ENCODE measurements at places on chromosomes 7 and 10. TPM values are rescaled to one million over a fixed set of nuclear protein-coding genes. Genes with fewer than 3 reads are reported as not detected.

ATOH7 gene
- total RNA-seq = not detected

PNLIP gene
- not detected for total RNA-seq

PLXNA4 gene
- total RNA-seq = 0.17 TPM

TMED4 gene
- 74.8 TPM for total RNA-seq

TSPAN13 gene
- total RNA-seq = 0.41 TPM

GAD2 gene
- not detected for total RNA-seq

IFIT1B gene
- total RNA-seq = not detected

OR2A12 gene
- total RNA-seq = not detected

EPO gene
- not detected for total RNA-seq

ANLN gene
- 46.6 TPM for total RNA-seq

DNA sequence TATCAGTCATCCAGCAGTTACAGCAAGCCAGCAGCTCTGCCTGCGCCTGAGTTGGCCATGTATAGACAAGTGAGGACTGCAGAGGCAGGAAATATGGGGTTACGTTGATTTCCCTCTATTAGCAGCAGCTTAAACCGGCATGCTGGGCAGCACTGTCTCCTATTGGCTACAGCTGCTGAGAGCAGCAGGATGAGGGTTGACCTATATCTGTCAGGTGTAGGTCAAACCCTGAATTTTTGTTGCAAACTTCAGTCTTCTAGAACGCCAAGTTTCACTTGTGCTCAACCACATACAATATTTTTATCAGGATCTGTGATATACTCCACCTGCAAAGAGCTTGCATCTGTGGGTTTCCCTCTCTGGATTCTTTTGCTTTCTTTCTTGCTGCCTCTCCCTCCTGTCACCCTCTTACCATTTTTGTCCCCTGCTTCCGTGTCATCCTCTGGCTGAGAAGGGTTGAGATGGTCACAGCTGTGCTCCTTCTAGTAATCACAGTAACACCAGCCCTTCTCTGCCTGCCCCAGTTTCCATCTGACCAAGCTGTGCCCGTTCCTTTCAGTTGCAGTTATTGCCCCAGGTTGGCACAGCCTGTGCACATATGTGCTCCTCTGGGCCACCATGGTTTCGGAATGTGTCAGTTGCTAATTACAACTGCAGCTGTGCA is 23.8 kb upstream of the GLCCI1 start:
- peak; percentile 84 for DNase-seq

DNA sequence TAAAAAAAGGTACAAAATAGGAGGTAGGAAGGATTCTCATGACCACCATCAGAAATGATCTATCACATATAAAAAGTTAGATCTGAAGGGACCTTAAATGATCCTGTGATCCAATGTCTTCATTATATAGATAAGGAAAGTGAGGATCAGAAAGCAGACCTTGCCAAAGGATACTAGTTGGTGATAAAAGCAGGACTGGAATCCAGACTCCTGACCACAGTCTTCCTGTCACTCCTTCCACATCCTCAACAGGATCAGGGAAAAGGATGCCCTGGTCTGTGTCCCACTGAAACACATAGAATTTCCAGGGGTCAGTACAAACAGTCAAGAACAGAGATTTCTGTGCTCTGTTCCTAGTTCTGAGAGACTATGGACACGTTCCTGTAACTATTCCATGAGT is 97.2 kb downstream of the SPAG6 start:
- no peak for DNase-seq

DNA sequence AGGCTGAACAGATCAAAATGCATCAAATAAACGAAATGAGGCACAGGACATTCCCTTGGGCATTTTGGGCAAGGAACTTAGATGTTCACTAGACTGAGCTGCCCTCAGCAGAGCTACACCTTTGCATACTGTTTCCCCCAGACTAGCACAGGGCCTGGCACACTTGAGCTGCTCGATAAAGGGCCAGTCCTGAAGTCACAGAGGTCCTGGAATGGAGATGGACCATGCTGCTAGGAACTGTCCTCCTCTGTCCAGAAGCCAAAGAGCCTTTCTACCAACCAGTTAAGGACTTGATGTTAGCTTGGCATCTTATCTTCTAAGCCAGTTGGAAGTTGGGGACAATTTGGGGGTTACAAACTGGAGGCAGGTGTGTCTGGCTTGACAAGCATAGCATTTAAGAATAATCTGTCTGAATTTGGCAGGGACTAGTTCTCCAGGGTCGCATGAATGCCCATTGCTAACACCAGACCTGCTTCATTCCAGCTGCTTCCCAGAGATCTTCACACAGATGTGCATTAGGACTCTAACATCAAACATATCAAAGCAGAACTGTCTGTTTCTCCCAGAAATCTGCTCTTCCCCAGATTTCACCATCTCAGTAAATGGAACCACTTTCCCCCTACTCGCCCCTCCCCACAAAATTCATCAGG is 152.2 kb upstream of the PDE1C start:
- no peak for DNase-seq

DNA sequence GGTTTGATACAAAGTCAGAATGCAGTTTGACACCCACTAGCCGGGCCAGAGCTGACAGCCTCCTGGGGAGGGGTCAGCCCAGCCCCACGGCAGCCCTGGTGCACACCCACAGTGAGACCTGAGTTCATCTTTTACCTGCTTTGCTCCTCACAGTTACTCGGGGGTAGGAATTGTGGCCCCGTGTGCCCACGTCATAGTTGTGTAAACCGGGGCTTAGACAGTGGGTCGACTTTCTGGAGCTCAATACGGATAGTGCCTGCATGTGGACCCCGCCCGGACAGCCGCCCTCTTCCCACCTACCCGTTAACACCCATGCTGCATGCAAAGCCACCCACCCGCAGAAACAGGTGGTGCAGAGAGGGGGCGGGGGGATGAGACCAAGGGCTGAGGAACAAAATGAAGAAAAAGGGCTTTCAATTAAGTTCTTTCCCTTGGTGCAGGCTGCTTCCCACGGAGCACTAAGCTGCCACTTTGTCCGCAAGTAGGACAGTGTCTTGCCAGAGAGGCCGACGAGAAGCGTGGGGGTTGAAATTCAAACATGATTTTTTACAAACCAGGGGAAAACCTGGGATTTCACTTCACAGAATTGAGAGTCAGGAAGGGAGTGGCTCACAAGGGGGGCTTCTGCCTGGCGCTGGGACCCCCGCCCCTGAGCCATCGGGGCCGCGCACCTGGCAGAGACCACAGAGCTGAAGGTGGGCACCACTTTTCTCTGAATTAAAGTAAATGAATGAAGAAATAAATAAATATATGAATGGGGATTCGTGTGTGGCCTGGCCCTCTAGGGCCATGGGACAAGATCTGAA is 24.6 kb upstream of the FOXL3 start:
- no peak for DNase-seq

GRCh38 chr7:8295638-8296361 is 33.8 kb upstream of the ICA1 start:
- DNase-seq = peak; percentile 20

- no peak for DNase-seq
These were observed 75.8 kb downstream of the OR13A1 start for GRCh38 chr10:45239642-45240041.

- no peak for DNase-seq
These were observed 12.6 kb downstream of the GPR146 start for GRCh38 chr7:1056785-1057410.

DNA sequence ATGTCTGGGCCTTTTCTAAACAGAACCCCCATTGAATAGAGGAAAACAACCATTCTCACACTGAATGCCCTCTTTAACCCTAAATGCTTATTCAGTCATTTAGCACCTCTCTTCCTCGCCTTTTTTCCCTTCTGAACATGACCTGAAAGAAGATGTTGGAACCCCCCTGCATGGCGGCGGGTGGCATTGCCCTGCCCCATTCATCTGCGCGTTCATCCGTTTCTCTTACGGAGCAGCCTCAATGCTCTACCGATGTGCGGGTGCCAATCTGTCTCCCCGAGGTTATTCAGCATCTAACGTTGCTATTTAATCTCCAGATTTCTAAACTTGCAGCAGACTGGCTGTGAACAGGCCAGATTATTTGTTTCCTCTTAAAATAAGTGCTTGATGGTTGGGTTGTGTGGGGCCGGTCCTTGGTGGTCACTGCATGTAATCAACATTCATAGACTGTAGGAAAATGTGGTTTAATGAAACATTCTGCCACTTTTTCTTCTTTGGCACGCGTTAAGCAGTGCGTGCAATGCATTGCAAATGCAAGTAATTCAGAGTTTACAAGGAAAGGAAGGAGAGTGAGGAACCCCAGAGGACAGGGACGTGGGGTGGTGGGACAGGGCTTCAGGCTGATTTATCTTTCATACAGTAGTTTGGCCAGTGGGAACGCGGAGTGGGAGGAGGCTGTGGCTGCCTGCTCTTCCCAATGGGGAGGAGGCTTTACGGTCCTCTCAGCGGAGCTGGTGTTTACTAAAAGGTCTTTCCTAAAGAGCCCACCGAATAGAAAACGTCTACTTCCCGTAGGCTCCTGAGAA is 286.7 kb downstream of the DPP6 start:
- DNase-seq = no peak

- no peak for DNase-seq
These were observed 70.6 kb downstream of the STK17A start for GRCh38 chr7:43653466-43653865.

GRCh38 chr7:28086198-28086597 is 94.4 kb downstream of the JAZF1 start:
- no peak for DNase-seq

- DNase-seq = no peak
These were observed 252.0 kb downstream of the ELMO1 start for GRCh38 chr7:37196676-37197075.

DNA sequence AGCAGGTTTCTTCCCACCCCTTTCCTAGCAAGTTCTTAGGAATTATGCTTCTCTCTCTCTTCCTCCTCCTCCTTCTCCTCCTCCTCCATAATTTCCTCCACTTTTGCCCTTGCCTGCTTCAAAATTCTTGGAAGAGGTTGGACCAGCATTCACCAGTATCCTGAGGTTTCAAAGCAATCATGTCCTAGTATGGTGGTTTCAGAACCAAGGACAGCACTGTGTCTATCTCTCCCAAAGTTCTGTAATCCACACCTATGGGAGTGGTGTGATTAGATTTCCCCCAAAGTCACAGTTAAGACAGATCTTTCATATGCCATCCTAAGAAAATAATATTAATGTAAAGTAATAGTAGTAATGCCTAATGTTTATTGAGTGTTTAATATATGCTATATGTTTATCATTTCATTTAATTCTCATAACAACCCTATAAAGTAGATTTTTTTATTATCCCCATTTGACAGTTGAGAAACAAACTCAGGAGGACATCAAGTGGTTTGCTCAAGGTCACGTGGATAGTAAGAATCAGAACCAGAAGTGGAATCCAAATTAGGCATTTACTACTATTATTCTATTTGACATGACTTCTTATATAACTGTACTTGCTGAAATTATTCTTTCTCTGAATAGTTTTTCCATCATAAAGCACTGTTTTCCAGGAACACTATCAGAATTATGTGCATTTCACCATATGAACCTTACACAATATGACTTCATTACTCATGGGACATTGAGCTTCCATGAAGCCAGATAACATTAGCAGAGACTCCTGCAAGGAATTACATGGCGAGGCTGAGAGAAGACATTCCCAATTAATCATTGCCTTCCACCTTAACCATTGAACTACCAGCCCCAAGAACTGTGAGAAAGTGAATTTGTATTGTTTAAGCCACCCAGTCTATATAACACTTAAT is 91.4 kb downstream of the IPMK start:
- DNase-seq = no peak

GRCh38 chr7:53397911-53398310 is 362.5 kb downstream of the POM121L12 start:
- no peak for DNase-seq

DNA sequence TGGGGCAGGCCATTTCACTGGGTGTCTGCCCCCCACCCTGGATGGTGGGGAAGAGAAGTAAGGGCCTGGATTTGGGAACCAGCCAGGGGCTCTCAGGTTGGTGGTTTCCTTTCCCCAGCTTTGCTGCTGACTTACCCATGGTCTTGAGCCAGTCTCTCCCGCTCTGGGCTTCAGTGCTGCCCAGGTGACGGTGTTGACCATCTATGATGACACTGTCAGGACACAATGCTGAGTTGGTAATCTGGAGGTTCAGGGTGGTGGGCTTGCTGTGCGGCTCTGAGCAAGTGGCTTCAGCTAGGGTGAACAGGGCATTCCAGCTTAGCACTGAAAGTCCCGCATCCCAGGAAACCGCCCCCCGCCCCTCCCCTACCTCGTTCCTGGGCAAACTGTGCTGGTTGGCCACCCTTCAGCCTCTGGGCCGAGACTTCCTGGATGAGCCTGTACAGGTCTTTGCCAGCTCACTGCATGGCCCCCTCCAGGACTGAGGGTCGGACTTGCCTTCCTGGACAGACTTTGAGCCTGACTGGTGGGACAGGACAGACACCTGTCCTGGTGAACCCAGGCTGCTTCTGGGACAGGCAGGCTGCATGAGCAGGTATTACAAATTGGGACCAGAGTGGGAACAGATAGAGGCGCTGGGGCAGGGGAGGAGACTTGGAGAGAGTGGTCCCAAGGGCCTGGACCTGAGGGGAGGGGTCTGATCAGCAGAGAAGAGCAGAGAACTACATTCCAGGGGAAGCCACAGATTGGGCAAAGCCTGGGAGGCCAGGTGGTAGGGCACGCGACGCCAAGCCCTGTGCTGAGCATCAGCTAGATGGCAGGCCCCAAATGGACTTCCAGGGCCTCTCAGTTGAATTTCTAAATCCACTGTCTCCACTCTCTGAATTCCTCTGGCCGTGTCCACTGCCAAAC is 19.9 kb upstream of the ZMIZ1 start:
- peak; percentile 12 for DNase-seq

GRCh38 chr10:65024886-65025285 is 1503.7 kb downstream of the REEP3 start:
- DNase-seq = no peak

- DNase-seq = no peak
These were observed 168.7 kb downstream of the SND1 start for GRCh38 chr7:127820732-127821085.

DNA sequence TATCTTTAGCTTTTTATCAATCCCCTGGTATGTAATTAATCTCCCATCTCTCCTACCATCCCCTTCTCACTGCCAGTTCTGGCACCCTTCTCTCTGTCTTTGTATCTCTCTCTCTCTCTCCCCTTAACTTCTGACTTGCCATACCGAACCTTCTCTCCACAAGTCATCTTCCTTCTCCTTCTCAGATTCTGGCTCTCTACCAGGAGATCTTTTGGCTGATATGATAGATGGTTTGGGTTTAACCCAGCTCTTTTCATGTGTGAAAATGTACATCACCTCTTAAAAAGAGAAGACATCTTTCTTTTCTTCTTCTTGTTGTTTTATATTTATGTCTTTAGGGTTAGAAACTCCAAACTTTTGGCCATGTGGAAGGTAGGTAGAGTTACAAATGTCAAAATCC is 196.7 kb downstream of the HGF start:
- no peak for DNase-seq

- DNase-seq = no peak
These were observed 3.9 kb upstream of the ITGB1 start for GRCh38 chr10:32961895-32962369.
